ENCODE measurements at places on chromosomes 6 and 20. TPM values are rescaled to one million over a fixed set of nuclear protein-coding genes. Genes with fewer than 3 reads are reported as not detected.

KIAA1586 gene
- 19.2 TPM for total RNA-seq

DNA sequence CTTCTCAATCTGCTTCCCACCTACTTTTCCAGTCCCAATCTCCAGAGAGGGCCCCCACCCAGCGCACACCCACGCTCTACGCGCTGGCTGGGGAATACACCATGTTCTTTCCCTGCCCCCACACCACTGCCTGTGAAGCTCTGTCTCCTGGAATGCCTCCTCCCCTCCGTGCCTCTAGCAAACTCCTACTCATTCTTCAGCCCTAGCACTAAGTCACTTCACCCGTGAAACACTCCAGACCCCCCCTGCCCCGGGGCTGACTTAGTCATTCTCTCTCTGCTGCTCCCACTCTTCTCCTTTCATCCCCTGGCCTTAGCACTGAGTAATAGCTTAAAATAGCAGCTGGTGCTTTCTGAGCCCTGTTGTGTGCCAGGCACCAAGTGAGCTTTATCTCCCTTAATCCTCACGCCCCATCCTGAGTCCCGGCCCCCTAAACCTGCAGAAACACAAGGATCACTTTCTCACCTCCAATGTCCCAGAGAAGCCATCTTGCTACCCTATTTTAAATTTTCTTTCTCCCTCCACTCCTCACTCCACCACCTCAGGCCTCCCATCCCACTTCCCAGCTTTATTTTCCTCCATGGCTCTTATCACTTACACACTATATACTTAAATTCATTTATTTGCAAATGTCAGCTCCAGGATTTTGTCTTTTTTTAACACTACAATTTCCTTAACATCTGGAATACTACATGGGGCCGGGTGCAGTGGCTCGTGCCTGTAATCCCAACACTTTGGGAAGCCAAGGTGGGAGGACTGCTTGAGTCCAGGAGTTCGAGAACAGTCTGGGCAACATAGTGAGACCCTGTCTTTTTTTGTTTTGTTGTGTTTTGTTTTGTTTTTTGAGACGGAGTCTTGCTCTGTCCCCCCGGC is 6.3 kb upstream of the PARD6B start:
- H3K27me3 ChIP-seq = peaks cover 2% of the 10 kb centered on the region
- no peak overlapping the region for H3K4me3 ChIP-seq
- H3K27ac ChIP-seq = no peak overlapping the region
- DNase-seq = no peak
- H3K4me1 ChIP-seq = no peaks in the 10 kb centered on the region
- H3K36me3 ChIP-seq = no peaks in the 10 kb centered on the region

GRCh38 chr20:1800180-1800579 is 95.0 kb upstream of the SIRPA start:
- no peak for DNase-seq
- no peaks in the 10 kb centered on the region for H3K36me3 ChIP-seq
- peaks cover 37% of the 10 kb centered on the region for H3K27me3 ChIP-seq
- H3K4me3 ChIP-seq = no peak overlapping the region
- H3K27ac ChIP-seq = no peak overlapping the region

GHRH gene
- total RNA-seq = not detected

AK9 gene
- 8.1 TPM for total RNA-seq

DNA sequence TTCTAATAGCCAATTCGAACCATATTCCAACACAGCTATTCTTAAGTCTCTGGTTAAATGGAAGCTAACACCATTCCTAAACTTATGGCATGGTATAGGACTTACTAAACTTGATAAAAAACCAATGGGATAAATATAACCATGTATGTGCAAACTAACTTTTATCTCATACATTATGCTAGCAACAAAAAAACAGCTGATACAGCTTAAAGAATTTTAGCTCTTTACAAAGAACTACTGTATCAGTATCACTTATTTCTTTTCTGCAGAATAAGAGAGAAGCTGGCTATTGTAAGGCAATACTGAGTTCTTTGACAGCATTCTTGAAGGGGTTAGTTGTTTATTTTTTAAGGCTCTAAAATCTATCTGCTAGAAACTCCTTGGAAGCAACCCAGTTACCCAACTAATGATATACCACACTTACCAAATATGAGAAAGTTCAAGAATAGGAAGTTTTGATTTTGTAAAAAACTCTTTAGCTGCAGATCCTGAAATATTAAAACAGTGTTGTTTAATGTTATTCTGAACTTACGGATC is 44.9 kb downstream of the REPS1 start:
- no peak overlapping the region for H3K27ac ChIP-seq
- no peaks in the 10 kb centered on the region for H3K27me3 ChIP-seq
- no peak for DNase-seq
- H3K36me3 ChIP-seq = peaks cover 52% of the 10 kb centered on the region

- no peak for DNase-seq
- peaks cover 4% of the 10 kb centered on the region for H3K4me1 ChIP-seq
Measured at GRCh38 chr6:30802731-30803130, 58.4 kb upstream of the IER3 start.

- H3K27ac ChIP-seq = no peak overlapping the region
- H3K36me3 ChIP-seq = no peaks in the 10 kb centered on the region
- H3K4me3 ChIP-seq = no peak overlapping the region
- no peaks in the 10 kb centered on the region for H3K4me1 ChIP-seq
Measured at GRCh38 chr6:166005944-166006899, 161.4 kb downstream of the TBXT start.
